ENCODE measurements at places on chromosomes 12 and 14.

GRCh38 chr12:57694459-57695019, 607 bp downstream of the OS9 start:
- DNase-seq, result no peak

DNA sequence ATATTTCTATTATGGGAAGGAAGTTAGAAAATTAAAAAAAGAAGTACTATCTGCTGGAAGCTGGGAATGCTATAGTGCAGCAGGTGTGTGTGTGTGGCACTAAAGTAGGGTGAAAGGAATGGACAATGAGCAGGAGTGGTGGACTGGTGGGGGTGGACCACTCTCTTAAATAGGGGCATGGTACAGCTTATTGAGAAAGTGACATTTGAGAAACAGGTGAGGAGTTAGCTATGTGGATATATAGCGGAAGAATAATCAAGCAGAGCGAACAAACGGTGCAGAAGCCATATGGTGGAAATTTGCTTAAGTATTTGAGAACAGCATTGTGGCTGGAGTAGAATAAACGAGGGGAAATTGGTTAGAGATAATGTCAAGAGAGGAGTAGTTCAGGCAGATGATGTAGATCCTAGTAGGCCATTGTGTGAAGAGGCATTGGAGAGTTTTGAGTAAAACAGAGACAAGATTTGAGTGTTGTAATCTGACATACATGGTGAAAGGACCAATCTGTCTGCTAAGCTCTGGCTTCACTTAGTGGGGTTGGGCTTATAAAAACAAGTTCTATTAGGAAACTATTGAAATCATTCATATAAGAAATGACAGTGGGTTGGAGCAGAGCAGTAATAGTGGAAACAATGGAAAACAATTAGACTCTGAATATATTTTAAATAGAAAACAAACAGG, 149.2 kb upstream of the SYT10 start:
- no peak for DNase-seq

- no peak for DNase-seq
These were observed 244.9 kb upstream of the PDE3A start for GRCh38 chr12:20123465-20123864.

- DNase-seq, result no peak
These were observed 9.8 kb downstream of the APPL2 start for GRCh38 chr12:105226219-105226618.

- DNase-seq, result peak; percentile 82
These were observed at the start of gene COCH for GRCh38 chr14:30874120-30874998. Gene COCH, plus strand, starts transcription at chr14:30874559. Its CDS starts 380 bp downstream, at chr14:30874939.

DNA sequence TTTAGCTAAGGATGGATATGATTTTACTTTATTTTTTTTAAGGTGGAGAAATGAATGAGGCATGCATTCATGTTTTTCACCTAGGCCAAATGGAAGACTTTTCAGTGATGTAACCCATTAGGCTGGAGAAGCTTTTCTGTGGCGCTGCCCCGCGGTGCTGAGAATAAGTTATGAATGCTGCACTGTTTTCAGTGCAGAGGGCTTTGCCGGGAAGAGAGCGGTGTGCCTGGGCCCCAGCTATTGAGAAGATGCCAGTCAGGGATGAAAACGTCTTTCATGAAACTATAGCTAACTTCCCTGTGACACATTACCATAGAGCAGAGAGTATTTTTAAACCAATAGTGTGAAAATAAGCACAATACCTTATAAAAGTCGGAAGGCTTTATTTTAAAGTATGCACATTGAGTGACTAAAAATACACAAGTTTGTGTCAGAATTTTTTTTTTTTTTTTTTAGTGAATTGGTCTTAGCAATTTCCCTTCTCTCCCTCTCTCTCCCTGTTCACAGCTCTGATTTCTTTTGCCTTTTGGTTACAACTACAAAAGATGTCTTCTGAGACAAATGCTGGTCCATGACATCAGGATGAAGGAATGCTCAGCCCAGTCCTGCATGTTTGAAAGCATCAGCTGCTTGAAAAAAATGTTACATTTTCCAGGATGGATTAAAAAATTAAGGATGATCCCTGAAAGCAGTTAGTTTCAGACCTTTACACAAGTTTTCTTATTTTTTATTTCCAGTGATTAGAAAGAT, 48.3 kb downstream of the NPAS3 start:
- no peak for DNase-seq

GRCh38 chr12:121893961-121894460, 5.4 kb downstream of the PSMD9 start:
- peak; percentile 2 for DNase-seq

DNA sequence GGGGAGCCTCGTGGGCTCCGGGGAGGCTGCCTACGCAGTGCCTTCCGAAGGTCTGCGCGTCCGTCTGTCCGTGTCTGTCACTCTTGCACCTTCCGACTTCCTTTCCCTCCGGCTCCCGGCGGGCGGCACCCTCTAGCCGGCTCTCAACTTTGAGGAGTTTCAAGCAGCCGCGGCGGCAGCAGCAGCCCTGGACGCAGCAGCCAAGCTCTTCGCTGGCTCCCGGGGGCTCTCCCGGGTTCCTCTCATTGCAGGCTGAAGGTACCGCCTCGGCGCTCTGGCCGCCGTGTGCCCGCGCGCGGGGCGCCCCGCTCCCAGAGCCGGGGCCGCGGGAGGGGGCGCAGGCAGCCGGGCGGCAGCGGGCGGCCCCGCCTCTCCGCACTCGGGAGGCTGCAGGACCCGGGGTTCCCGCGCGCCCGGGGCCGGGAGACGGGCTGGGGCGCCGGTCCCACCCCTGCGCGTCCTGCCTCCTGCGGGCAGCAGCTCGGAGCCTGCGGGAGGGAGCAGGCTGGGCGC, at the start of the genes AMIGO2 and PCED1B:
TSS of gene AMIGO2 (minus strand) at position 492 of the 513 bp plus-strand sequence. CDS start 957 bp downstream, outside the sequence.
TSS of gene PCED1B (plus strand) at position 154 of the 513 bp plus-strand sequence. CDS start 155,443 bp downstream, outside the sequence.
- DNase-seq, result peak; percentile 59

DNA sequence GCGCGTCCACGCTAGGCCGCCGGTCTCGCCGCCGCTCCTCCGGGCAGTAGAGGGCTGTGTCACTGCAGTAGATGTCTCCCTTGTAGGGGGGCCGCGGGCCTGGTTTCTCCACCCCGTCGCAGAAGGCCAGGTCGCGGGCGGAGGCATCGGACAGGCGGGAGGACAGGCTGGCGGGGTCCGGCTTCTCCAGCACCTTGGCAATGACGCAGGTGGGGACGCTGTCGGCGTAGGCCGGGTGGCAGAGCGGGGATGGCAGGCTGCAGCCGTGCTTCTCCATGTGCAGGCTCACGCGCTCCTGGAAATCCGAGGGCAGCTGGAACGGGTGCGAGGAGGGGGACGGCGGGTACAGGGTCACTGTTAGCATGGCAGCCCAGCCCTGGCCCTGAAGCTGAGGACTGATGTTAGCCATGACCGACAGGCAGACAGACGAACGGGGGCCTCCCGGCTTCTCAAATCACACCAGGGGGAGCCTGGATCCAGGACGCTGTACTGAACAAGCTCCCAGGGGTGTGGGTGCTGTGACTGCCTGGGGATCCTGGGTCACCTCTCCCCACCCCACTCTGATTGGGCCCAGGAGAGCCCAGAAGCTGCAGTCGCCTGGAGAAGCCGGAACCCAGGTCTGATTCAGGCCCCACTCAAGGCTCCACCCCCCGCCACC, 48.1 kb downstream of the BEGAIN start:
- no peak for DNase-seq

GRCh38 chr12:98059659-98060343, 455.6 kb upstream of the TMPO start:
- DNase-seq, result no peak

DNA sequence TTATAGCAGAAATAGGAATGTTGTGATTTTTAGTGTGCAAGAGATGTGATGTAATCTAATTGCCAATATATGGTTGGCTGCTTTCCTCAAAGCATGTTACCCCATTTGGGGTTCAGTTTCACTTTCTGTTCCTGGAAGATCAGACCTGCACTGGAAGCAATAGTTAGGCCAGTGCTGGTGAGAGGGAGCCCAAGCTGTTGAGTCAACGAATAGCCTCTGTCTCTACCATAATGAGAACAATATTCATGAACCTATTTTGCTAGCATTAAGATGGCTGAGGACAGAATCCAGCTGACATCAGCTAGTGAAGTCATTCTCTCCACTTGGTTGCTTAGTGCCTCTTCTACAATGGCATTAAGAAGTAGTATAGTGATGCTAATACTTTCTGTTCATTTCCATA, 379.9 kb upstream of the DCN start:
- DNase-seq, result no peak

DNA sequence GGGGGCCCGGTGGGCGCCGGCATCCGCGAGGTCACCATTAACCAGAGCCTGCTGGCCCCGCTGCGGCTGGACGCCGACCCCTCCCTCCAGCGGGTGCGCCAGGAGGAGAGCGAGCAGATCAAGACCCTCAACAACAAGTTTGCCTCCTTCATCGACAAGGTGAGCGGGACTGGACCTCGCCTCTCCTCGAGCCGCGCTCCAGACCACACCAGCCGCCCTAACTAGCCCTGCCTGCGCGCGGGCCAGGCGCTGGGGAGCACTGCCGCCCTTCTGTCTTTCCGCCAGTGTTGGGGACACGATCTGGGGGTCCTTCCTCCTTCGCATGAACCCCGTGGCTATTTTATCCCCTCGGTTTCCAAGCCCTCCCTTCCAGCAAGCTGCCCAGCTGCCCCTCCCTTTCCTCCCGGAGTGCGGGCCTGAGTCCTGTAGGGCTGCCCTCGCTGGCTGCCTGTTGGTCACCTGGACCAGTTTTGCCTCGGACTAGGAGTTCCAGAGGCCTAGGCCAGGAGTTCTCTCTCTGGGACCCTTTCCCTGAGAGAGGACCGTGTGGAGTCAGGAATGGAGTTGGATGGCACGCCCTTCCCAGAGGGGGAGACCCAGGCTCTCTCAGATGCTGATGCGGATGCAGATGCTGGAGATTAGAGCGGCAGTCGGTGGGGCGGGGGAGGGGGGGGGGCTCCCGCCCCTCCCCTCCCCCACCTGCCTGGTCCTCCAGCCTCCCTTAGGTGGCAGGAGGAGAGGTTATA, 592 bp downstream of the KRT7 start:
- no peak for DNase-seq

- DNase-seq, result no peak
These were observed 251.5 kb upstream of the FBXO33 start for GRCh38 chr14:39683691-39684260.

- no peak for DNase-seq
These were observed at the start of gene C14orf119 for GRCh38 chr14:23095196-23096108. Gene C14orf119, plus strand, starts transcription at chr14:23095505. Its CDS starts 2,154 bp downstream, at chr14:23097659.

- DNase-seq, result peak; percentile 36
These were observed 15.0 kb upstream of the PSMA6 start for GRCh38 chr14:35277179-35277578.
